ENCODE measurements at places on chromosomes 3 and 15.
A peak's percentile ranks its signal among the peaks of the same experiment; 100 is the strongest.

DNA sequence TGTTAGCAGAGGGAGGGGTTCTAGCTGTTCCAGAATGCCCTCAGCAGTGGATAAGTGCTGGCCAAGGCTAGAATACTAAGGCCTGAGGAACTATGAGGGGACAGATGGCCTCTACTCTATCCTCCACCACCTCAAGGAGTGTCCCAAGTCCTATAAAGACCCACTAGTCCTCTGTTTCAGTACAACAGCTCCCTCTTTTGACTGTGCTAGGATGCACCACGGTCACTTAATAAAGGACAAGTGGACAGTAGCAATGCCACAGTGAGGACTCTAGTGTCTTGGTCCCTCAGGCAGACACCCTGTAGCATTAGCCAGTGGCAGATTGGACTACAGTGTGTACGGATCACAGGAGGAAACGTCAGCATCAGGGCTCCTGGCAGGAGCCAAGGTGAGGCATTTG is 171.8 kb upstream of the PROK2 start:
- no peak for DNase-seq

GRCh38 chr15:92822216-92823144 is 77.6 kb upstream of the CHD2 start:
- DNase-seq, result peak; percentile 37

DNA sequence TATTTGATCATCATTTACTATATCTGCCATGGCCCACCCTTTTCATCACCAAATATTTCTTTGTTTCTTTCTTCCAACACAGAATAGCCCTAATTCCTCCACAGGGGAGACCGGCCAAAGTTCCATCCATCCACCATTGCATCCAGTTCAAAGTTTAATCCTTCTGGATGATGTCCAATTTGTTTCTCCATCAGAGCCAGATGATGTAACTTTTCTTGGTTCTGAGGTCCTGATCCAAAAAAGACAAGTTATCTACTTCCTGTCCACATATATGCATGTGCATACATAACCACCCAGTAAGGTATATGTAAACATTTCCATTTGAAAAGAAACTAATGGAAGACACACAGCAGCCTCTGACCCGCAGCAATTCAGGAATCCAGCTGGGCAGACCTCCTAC is 237.3 kb downstream of the SHOX2 start:
- no peak for DNase-seq

DNA sequence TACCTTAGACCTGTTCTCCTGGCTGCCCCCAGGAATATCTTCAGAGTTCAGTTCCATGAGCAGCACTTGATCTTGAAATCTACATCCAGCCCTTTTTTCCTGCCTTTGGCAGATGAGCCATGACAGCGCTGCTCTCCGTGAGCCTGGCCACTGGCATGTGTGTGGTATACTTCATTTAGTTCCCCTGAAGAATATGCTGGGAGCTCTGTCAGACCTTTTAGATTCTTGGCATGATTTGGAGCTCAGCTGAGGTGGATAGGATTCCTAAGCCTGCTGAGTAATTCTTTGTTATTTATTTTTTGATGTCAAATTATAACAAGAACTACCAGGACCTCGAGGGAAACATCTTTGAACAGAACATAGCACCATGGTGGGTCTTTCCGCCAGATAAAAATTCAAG is 121.7 kb downstream of the EDEM1 start:
- no peak for DNase-seq

DNA sequence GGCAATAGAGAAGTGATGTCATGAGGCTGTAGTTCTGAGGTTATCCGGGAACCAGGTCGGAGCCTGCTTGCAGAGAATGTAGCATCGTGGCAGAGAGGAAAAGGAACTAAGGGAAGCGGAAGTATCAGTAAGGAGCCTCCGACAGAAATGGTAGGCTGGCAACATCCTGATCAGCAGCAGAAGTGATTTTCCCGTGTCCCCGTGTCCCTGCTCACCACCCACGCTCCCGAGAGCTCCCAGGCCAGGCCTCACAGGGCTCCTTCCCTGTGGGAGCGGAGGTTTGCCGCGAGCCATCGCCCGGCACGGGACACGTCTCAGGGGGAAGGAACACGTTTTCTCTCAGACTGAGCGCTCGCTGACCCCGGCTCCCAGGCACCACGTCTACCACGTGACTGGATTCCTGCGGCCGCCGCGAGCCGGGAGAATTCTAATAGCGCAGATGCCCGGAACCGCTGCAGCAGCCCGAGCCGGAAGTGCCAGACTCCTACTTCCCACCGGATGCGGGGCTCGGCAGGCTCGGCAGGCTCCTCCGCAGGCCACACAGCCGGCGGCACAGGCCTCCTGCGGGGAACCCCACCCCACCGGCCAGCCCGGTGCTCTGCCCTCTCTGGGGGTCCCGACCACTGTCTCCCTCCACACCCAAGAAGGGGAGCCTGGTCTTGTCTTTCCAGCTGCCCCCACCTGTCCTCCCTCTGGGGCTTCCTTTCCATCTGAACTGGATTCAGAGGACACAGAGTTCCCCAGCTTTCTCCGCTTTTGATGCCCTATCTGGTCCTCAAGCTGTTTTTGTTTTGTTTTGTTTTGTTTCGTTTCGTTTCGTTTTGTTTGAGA is 99.3 kb downstream of the BDH1 start:
- peak; percentile 82 for DNase-seq

GRCh38 chr3:150216041-150216811 is 191.9 kb upstream of the TSC22D2 start:
- DNase-seq, result no peak

GRCh38 chr15:34737477-34737876 is 17.3 kb downstream of the GJD2 start:
- DNase-seq, result no peak

GRCh38 chr15:40470423-40471104 is at the start of gene CHST14:
Gene CHST14 (plus strand): TSS chr15:40470984. CDS start chr15:40471214, 230 bp downstream.
- DNase-seq, result peak; percentile 73

DNA sequence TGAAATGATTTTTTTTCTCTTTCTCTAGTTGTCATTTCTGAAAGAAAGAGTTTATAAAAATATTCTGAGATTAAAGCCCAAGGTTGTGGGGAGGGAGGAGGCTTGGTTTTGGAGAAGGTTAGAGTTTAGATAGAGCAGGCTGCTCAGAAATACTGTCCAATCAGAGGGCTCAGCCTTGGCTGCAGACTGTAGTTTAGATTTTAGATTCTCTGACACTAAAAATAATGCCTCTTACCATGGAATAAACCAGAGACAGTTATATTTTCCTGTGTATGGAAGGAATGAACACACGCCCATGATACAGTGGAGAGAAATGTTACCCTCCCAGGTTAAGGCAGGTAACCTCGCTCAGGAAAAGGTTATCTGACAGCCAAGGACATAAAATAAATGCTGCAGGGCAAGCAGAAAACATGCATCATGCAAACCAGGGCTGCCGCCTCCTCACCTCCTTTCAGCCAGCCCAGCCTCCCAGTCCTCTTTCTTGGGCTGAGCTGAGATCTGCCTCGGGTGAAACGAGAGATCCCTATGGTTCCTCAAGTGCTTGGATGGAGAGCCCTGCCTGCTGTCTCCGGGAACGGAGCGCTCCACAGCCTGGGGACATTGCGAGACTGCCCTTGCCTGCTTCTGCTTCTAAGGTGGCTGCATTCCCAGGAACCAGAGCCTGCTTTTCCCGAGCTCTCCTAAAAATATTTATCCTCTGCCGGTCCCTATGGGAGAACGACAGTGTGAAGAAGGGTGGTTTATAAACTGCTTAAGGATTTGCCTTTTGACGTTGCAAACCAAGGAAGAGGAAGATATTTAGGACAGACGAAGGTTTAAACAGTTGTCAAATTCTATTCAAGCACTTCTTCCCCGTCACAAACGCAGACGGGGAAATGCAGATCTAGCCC is 848 bp downstream of the NCEH1 start:
- peak; percentile 53 for DNase-seq

DNA sequence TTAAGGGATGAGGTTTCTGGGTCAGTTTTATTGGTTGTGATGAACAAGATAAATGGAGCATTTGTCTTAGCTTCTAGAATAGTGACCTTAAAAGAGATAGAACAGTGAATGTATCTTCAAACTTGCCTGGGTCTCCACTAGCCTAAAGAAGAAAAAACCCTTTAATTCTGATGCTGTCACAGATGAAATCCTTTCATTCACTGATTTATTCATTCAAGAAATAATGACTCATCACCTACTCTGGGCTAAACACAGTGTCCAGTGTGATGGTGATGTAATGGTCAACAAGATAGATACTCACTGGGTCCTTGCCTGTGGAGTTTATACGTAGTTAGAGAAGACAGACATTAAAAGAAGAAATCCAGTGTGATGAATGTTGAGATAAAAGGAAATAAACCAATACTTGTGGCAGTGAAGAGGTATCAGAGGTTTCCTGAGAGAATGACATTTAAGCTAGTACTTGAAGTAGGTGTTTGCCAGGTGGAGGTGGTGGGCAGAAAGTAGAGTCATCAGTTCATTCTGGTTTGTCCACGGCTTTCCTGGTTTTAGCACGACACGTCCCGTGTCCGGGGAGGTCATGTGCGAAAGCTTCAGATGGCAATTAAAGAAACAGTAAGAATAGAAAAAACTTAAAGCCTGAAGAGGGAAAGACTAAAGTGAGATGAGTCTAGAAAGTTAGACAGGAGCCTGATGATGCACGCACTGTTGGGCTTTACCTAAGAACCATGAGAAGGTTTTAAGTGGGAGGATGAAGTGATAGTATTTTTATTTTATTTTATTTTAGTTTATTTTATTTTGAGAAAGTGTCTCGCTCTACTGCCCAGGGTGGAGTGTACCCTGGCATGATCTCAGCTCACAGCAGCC is 18.5 kb downstream of the PAK2 start:
- DNase-seq, result no peak

DNA sequence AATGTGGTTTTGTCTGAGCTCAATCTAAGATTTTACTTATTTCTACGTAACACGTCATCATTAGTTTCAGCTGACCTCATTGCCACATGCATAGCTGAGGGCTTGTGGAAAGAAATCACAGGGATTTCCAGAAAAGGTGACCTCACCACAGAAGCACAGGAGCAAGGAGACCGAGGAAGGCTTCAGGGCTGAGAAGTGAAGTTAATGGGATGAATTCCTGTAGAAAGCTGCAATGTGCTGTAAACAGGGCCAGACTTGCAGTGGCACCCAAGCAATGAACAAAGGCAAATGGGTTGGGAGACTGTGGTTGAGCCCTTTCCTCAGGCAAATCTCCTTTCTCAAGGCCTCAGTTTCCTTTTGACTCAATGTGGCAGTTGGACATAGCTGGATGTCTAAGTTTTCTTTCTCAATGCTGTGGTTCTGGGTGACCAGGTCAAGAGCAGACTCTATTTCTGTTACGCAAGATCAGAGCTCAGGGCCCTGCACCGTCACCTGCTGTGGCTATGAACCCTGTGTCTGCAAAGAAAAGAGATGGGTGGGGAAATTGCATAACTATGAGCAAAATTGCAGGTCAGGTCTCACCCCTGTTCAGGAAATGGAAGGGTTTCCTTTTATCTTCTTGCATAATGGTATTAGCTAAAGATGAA is 252.2 kb upstream of the TBL1XR1 start:
- no peak for DNase-seq

DNA sequence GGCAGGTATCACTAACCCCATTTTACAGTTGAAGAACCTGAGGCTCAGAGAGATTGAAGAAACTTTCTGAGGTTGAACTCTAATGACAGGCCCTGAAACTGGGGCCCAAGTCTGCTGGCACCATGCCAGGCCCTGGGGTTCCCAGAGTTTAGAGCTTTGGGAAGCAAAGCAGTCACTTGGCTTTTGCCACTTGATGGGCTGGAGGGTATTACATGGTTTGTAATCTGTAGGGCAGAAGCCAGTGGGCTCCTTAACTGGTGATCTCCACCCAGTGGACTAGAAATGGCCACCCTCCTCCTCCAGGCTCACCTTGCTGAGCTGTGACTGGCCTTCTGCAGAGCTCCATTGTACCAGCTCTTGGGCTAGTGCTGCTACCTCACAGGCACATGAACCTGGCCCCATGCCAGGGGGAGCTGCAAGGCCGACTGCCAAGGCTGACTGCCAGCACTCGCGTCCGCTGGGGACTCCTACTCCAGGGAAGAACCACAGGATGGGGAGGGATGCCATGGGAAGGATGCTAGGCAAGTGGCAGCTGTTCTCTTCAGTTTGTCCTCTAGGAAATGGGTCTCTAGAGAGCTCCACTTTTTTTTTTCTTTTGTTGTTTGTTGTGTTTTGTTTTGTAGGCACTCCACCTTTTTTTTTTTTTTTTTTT is 104.8 kb downstream of the ETFA start:
- peak; percentile 50 for DNase-seq

DNA sequence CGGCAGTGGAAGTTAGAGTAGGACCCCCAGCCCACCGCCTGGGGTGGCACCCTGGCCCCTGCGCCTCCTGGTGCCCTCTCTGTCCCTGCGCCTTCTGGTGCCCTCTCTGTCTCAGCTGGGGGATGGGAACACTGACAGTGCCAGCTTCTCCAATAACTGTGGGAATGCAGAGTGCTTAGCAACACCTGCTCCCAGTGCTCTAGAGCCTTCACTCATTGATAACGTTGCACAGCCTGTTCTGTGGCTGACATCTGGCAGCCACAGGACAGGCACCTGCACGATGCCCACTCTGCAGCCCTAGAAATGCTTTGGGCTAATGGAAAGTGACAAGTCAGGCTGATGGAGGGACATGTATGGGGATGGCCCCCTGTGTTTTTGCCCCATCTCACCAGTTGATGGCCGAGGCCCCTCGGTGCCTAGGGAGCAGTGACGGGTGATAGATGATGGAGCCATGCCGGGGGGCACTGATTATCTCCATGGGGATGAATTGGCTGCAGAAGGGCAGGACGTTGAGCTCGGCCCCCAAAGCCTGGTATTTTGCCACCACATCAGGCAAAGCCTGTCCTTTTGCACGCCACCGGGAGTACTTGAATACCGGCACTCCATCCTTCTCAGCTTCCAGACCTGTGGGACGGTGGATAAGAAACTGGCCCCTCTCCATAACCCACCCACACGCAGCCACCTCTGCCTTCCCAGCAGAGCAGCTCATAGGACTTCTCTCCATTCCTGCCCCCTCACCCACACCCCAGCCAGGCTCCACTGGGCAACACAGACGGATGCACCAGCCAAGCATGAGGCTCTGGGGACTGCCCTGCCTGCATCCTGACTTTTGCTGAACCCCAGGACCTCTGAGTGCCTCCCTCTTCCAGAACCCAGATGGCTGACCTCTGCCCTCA is 22.1 kb downstream of the ALDH1L1 start:
- DNase-seq, result no peak

GRCh38 chr3:172698631-172699030 is 12.2 kb downstream of the NCEH1 start:
- no peak for DNase-seq

- DNase-seq, result no peak
Measured at GRCh38 chr3:16480861-16481545, 32.5 kb downstream of the RFTN1 start.

DNA sequence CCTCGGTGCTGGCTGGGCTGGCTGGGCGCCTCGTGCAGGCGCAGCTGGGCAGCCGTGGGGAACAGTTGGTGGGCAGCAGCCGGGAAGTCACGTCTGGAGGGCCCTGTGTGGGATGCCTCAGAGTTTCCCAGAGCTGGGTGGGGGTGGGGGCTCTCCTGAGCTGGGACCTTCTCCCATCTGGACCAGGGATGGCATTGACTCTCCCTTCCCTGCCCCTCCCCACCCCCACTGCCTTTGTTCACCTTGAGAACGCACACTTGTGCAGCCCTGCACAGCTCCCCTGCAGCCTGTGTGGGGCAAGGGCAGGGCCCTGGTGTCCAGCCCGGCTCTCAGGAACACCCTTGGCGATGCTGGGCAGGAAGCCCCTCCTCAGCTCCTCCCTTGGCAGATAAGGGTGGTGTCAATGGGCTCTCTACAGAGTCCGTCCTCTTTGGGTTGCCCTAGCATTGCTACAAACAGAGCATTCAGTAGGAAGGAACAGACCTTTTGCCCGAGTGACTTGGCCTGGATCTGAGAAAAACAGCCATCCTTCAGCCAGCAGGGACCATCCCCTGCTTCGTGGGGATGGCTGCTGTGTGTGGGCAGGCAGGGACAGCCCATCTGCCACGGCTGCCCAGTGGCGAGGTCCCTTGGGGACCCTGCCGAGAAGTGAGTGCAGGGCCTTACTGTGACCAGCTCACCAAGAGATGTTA is 25.5 kb upstream of the KLF13 start:
- peak; percentile 30 for DNase-seq
